Activated CD4-positive, alpha-beta T cell treated with anti-CD3 and anti-CD28 coated beads, Interleukin-2, amount 10 ng/mL, durations not matched to agents 7 days and 5 days (primary cell): ENCODE measurements at places on chromosomes 3 and 15. TPM values are rescaled to one million over a fixed set of nuclear protein-coding genes. Genes with fewer than 3 reads are reported as not detected.

Gene SCN5A
- not detected for total RNA-seq

Gene SUCLG2
- 60.0 TPM for total RNA-seq

Gene FOXL2
- total RNA-seq = not detected

Gene TM4SF4
- total RNA-seq = not detected

Gene NFKBIZ
- 37.7 TPM for total RNA-seq

Gene RLBP1
- total RNA-seq = not detected

Gene ACKR4
- total RNA-seq = not detected

Gene DNASE1L3
- total RNA-seq = not detected

Gene GPR156
- total RNA-seq = not detected

- no peaks in the 10 kb centered on the region for H3K36me3 ChIP-seq
- H3K27ac ChIP-seq = no peak overlapping the region
Measured at GRCh38 chr15:83578691-83579090, 75.2 kb upstream of the ADAMTSL3 start.

DNA sequence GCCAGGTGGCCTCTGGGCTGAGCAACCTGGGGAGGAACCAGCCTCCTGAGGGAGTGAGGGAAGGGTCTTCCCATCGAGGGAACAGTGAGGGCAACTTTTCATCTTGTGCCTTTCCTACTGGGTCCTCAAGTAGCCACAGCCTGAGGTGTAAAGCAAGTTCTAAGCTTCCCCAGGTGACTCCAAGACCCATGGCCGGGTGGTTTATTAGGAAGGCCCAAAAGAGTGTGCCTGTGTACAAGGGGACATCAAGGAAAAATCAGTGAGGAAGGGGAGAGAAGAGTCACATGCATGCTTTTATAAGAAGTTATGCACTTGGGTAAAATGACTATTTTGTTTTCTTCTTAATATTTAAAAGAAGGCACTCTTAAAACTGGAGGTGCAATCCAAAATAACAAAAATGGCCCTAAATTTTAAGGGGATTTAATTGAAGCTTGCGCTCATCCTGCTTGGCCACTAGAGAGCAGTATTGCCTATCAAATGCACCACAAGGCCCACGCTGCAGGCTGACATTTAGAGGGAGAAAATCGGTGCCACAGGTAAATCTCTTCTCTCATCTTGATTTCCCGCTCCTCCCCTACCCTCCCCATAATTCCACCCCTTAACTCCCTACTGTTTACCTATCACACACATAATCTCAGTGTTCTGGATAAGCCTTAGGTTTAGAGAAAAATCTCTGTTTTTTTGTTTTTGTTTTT lies 6.7 kb downstream of the NANOGP8 start:
- H3K27me3 ChIP-seq = peaks cover 6% of the 10 kb centered on the region
- no peak overlapping the region for H3K4me3 ChIP-seq
- H3K27ac ChIP-seq = no peak overlapping the region

DNA sequence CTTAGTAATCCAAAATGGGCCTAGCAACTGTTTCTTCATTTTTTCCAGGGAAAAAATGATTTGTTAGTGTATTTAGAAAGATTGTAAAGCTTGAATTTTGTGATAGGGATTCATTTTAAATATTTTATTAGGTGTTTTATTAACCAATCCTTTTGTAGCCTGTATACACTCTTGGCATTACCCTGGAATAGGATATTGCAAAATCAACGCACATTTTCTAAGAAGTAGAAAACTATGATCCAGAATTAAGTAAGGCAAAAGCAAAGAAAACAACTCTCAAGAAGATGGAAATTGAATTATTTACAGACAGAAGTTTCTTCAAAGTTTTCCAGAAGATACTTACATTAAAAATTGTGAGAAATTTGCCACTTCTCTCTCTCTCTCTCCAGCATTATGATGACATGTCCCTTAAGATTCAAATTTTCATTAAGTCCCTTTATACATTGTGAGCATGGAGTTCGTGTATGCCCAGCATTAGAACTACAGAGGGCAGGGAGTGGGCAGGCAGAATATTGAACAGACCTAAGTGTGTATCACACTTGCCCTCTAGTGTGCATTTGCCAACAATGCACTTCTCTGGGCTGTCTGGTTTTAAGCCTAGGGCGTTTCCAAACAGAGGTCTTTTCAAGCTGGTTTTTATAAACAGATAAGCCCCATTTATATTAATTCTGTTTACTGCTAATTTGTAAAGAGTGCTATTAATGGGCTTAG lies 28.5 kb upstream of the CMSS1 start:
- H3K4me1 ChIP-seq = no peaks in the 10 kb centered on the region
- no peak overlapping the region for H3K27ac ChIP-seq
- peak; percentile 22 for DNase-seq
- H3K36me3 ChIP-seq = no peaks in the 10 kb centered on the region
- H3K4me3 ChIP-seq = no peak overlapping the region

- H3K36me3 ChIP-seq = no peaks in the 10 kb centered on the region
- H3K4me1 ChIP-seq = peaks cover 5% of the 10 kb centered on the region
- DNase-seq = no peak
- H3K27me3 ChIP-seq = peaks cover 28% of the 10 kb centered on the region
- no peak overlapping the region for H3K27ac ChIP-seq
- H3K4me3 ChIP-seq = no peak overlapping the region
Measured at GRCh38 chr3:37500518-37500917, 326.1 kb upstream of the LRRFIP2 start.

- no peaks in the 10 kb centered on the region for H3K27me3 ChIP-seq
- DNase-seq = no peak
- no peak overlapping the region for H3K4me3 ChIP-seq
Measured at GRCh38 chr3:183244981-183245476, 8.0 kb upstream of the B3GNT5 start.

DNA sequence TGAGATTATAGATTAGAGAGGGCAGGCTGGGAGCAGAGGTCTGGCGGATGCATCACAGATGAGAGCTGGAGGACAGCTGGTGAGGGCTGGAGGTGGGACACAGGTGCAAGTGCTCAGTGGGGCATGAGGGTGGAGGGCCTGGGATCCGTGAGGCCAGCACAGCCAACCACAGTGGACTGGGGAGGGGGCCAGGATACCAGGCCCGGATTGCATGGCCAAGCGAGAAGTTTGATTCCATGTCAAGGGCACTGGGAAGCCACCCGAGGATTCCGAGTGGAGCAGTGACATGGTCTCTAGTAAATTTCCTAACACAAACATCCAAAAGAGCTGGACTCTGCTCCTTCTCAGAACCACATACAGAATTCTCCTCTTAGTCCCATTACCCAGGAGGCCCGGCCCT lies 44.0 kb upstream of the SLC41A3 start:
- no peaks in the 10 kb centered on the region for H3K36me3 ChIP-seq
- DNase-seq = no peak
- no peaks in the 10 kb centered on the region for H3K27me3 ChIP-seq
- no peak overlapping the region for H3K27ac ChIP-seq
- no peak overlapping the region for H3K4me3 ChIP-seq

DNA sequence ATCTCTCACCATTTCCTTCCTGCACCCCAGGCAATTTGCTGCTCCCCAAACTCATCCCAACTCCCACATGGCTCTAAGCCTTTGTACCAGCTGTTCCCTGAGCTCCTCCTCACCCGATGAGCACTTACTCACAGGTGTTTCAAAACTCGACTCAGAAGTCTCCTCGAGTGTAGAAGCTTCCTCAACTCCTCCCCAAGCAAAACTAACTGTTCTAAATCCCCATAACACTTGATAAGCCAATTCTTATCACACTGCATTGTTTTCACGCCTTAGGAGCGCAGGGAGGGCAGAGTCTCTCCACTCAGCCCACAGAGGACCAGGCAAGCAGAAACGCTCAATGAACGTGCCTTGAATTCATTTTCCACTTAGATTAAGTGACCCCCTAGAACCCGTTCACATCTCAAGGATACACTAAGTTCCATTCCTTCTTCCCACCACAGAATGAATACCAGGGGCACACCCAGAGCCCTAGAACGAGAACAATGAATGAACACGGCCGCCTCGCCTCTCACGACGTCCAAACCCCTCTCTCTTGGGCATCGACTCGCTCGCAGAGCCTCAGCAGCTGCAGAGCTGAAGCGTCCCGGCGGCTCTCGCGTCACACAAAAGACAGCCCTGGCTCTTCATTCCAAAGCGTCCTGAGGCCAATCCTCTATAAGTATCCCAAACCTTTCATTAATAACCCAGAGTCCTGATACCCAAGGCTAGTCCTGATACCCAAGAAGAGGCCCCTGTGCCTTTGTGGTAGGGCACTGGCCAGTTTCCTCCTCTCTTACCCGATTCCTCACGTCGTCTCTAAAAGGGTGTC lies 1.1 kb downstream of the RAF1 start:
- peak overlapping the region; percentile 92 for H3K27ac ChIP-seq
- peaks cover 11% of the 10 kb centered on the region for H3K36me3 ChIP-seq
- peak overlapping the region; percentile 89 for H3K4me3 ChIP-seq
- no peaks in the 10 kb centered on the region for H3K27me3 ChIP-seq

DNA sequence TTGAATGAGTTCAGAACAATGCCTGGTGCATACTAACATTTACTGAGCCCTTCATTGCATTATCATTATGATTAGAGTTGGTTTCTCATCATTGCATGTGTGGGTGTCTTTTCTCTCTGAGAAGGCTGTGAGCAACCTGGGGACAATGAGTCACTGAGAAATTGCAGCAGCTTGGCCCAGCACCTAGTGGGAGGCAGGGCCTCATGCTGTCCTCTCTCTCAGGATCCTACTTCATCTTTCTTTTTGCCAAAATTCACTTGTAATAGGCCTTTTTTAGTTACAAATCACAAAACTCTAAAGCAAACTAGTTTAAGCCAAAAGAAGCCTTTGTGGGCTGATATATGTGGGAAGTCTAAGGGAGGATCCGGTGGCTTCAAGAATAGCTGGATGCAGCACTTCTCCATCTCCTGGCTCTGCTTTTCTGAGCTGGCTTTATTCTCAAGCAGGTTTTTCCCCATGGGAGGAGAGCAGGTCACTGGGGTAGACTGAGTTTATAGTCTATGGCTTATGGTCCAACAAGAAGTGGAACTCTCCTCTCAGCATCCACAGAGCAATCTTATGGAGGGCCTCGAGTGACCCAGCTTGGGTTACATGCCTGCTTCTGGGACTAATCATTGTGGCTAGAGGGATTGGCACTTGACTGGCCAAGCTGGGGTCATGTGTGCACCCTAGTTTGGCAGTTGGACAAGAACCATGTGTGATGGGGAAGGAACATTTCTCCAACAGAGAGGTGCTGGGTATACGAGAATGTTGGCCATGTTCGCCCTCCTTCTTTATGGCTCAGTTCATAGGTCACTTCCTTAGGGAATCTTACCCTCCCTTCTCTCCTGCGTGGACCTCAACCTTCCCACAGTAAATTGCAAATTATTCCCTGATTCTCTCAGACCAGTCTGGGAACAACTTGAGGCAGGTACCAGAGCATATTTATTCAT lies 8.7 kb upstream of the CAMK1 start:
- H3K27ac ChIP-seq = peak overlapping the region; percentile 91
- no peak overlapping the region for H3K4me3 ChIP-seq
- H3K36me3 ChIP-seq = peaks cover 39% of the 10 kb centered on the region
- peaks cover 54% of the 10 kb centered on the region for H3K4me1 ChIP-seq
- no peak for DNase-seq
- no peaks in the 10 kb centered on the region for H3K27me3 ChIP-seq

GRCh38 chr15:68706931-68707330 lies 113.8 kb downstream of the ANP32A start:
- peaks cover 11% of the 10 kb centered on the region for H3K27me3 ChIP-seq
- no peaks in the 10 kb centered on the region for H3K36me3 ChIP-seq
- DNase-seq = no peak
- no peak overlapping the region for H3K4me3 ChIP-seq
- no peak overlapping the region for H3K27ac ChIP-seq

- H3K27ac ChIP-seq = no peak overlapping the region
- H3K4me3 ChIP-seq = no peak overlapping the region
- H3K27me3 ChIP-seq = peaks cover 3% of the 10 kb centered on the region
- no peaks in the 10 kb centered on the region for H3K36me3 ChIP-seq
- H3K4me1 ChIP-seq = no peaks in the 10 kb centered on the region
Measured at GRCh38 chr3:30188713-30189112, 417.7 kb upstream of the TGFBR2 start.

DNA sequence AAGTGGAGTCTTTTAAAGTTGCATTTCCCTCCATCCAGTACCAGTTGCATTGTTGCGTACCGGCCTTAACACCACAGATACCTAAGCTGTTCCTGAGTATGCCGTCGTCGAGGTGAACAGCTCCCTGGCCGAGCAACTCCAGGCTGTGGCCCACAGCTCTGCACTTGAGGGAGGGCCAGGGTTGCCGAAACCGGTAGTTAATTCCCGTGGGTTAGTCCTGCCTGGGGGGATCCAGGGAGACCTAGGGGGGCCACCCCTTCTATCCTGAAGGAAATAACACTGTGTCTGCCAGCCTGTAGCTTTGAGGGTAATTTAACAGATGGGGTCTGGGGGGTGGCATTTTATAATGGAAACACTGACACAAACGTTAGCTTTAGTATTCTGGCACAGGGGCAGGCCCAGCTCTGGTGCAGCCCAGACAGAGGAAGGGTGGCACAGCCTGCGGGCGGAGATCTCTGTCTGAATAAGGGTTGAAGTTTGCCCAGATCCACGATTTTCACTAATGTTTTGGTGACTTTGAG lies 60.8 kb downstream of the RGMA start:
- H3K27me3 ChIP-seq = no peaks in the 10 kb centered on the region
- H3K36me3 ChIP-seq = peaks cover 31% of the 10 kb centered on the region
- no peak overlapping the region for H3K4me3 ChIP-seq
- peaks cover 43% of the 10 kb centered on the region for H3K4me1 ChIP-seq

DNA sequence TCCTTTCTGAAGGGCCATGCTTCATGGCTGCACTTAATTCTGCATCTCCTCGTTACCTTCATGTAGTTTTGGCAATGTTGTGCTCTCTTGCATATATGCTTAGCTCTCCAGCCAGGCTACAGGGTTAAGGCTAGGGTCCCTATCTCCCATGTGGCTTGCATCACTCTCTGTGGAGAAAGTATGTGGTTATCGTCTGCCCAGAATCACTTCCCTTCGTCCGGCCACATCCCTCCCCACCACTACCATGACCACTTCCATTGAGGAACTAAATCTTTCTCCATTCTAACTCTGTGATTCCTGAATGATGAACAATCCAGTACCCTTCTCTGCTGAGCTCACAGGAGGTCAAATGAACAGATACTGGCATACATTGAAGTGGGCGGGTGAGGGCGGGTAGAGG lies 34.0 kb downstream of the WWTR1 start:
- peaks cover 17% of the 10 kb centered on the region for H3K4me1 ChIP-seq
- H3K27me3 ChIP-seq = peaks cover 3% of the 10 kb centered on the region
- no peaks in the 10 kb centered on the region for H3K36me3 ChIP-seq
- H3K27ac ChIP-seq = no peak overlapping the region
- no peak overlapping the region for H3K4me3 ChIP-seq

DNA sequence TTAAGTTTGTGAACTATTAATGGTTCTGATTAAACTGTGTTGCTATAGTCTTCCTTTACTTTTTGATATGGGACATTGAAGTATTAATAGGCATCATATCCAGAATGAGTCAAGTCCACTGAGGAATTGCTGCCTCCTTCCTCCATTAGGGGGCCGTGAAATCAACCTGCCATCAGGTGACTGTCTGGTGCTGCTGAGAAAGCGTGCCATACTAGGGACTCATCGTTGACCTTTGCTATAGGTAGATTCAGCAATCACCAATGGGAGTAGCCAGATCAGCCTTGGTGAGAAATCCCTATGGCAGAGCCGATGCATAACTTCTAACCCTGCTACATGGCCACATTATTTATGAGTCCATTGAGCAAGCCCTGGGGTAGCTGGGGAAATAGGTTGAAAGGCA lies 30.1 kb upstream of the SLC28A2 start:
- H3K27ac ChIP-seq = no peak overlapping the region
- no peak overlapping the region for H3K4me3 ChIP-seq
- DNase-seq = no peak
- peaks cover 26% of the 10 kb centered on the region for H3K27me3 ChIP-seq
